ENCODE measurements at places on chromosomes 12 and 14.

GRCh38 chr12:45762185-45763110, 32.9 kb downstream of the ARID2 start:
- no peak for DNase-seq

GRCh38 chr14:102320033-102320660, 601 bp downstream of the ZNF839 start:
- DNase-seq = peak; percentile 49

- DNase-seq = peak; percentile 47
Observed at GRCh38 chr12:42969355-42969754, 379.8 kb upstream of the PRICKLE1 start.

- DNase-seq = no peak
Observed at GRCh38 chr12:68497107-68497506, 113.6 kb upstream of the RAP1B start.

- DNase-seq = no peak
Observed at GRCh38 chr12:25771041-25771440, 187.4 kb upstream of the RASSF8 start.

DNA sequence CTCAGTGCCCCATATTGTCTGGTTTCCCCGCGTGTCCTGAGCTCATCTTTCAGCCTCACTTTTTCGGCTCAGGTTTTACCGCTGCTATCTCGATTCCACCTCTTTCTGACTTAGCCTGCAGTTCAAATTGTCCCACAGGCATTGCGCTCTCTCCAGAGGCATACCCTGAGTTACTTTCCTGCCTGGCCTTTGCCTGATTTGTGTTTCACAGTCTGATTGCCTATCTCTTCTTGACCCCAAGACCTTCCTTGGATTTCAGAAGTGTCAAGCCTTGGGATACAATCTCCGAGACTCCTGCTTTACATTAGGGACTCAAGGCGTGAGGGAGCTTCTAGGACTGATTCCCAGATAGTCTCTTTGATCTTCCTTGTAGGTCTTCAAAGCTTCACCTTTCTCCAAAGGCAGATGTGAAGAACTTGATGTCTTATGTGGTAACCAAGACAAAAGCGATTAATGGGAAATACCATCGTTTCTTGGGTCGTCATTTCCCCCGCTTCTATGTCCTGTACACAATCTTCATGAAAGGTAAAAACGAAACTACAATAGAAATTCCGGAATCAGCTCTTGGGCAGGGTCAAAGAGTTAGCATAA, 629 bp downstream of the LETMD1 start:
- DNase-seq = peak; percentile 38

GRCh38 chr14:30882431-30882830, 8.1 kb downstream of the COCH start:
- no peak for DNase-seq

DNA sequence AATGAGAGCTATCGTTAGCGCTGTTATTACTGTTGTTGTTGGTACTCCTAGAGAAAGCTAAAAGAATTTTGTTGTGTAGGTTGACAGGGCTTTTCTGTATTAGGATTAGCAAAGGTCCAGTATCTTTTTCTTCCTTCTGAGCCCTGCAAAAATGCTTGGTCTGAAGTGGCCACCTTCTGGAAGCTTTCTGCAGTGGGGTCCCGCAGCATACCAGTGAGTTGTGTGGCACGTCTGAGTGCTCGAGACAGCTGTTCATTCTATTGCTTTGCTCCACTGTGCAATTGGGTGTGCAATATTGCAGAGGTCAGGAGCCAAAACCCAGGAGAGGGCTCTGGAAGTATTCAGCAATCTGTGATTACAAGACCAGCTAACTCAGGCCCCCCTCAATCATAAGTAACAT, 57.1 kb downstream of the CCDC60 start:
- no peak for DNase-seq

- DNase-seq = no peak
Observed at GRCh38 chr12:6171409-6172015, 28.7 kb upstream of the CD9 start.

DNA sequence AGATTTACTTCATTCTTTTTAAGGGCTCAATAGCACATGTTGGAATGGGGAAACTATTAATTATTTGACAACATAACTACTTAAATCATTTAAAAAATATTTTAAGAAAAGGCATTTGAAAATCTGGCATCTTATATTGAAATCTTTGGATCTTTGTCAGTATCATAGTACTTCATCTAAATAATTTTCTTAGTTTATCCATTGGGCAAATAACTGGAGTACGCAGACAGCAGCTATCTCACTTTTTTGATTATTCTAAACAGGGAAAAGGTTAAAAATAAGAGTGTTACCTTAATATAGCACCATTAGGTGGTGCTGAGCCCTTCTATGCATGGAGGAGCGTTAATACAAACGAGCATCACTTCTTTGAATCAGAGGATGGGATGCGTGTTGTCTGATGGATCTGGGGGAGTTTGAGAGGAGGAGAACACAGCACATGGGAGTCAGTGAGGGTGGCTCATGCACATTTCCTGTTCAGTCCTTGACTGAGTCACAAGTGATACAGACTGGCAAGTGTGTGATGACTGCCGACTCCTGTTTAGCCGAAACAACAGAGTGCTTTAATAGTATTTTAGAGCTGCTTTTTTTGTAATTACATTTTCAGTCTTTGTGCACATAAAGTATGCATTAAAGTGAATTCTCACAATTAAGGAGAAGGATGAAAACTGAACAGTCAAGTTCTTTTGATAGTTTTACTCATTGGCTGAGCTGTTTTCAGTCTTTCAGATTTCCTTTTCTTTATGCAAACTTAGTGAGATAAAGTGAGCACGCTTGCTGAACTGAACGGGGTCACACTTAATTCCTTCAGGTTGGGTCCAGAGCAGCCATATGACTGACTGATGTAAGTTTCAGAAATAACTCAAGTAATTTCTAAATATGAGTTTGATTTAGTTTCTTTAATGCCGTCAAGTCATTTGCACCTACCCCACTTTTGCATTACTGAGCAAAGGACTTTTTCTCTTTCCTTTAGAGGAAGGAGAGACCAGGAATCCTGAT, 92.7 kb downstream of the DIP2B start:
- no peak for DNase-seq

DNA sequence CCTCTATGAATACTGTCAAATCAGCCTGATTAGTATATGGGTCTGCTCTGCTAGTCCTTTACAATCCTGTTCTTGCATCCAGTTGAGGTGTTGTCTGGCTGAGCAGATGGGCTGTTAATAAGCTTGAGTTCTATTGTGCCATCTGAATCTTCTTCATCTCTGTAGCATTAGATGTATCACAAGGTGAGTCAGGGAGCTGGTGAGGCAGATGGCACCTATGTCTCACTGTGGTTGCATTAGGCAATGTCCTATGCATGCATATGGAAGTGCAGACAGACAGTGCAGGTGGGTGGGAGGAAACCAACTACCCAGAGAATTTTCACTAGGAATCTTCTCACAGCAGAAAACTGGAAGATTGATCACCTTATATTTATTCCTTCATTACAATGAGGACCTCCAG, 165.7 kb upstream of the STXBP6 start:
- no peak for DNase-seq

GRCh38 chr12:55797550-55797949, 20.0 kb downstream of the SARNP start:
- no peak for DNase-seq

DNA sequence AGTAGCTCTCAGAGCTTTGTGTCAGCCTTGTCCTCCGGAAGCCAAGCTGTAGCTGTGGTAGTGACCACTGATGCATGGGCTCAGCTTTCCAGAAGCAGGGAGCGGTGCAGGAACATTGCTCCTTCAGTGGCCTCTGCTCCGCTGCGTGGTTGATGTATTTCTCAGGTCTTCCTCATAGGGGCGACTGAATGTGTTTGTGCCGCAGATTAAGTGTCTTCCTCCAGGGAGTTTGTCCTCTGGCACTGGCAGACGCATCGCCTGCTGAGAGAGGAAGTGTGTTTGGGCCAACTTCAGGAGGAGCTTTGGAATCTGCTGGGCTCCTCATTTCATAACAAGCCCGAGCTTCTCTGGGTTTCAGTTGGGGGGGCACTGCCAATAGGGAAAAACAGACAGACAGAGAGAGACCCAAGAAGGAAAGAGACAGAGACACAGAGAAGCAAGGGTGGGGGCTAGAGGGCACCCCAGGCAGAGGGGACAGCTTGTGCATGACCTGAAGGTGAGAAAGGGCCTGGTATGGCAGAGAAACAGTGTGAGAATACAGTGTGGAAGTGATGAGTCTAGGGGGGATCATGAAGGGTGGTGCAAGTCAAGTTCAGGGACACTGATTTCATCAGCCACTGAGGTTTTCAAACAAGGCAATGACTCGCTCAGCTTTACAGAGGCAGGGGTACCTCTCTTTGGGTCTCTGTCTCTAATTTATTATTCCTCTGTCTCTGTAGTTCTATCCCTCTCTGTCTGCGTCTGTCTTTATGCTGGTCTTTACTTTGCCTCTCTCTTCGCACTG, 69.4 kb upstream of the PRIMA1 start:
- peak; percentile 64 for DNase-seq

- DNase-seq = no peak
Observed at GRCh38 chr12:81206429-81206828, 128.6 kb downstream of the ACSS3 start.

- DNase-seq = no peak
Observed at GRCh38 chr12:11894890-11895289, 175.8 kb upstream of the BCL2L14 start.

DNA sequence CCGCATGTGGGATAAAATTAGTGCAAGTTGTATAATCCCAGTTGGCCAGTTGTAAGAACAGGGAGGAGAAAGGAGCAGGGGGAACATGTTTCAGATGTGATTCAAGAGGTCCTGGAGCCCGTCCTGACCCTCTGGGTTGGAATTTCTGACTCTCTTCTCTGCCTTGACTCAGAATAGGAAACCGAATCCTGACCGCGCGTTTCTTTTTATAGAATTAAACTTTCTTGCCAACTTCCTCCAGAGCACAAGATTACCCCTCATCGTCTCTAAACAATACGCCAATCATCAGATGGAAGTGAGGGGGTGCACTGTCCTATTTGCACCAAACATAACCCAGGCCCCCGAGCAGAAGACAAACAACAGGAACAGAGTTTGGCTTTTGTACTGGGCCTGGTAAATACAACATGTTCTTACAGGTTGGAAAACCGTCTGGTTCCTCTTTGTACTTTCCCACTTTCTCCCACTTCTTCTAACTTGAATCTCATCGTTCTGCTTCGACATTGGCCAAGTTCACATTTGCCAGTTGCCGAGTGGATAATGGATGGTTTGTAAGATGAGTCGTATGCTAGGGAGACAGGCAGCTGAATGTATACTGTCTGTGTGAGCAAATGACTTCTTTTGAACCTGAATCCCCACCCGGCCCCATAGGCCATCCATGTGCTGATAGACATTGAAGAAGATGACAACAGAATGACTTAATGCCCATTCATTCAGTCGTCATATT, 42.6 kb upstream of the MED13L start:
- no peak for DNase-seq

GRCh38 chr12:122981036-122981471, 573 bp downstream of the ARL6IP4 start:
- DNase-seq = peak; percentile 48

DNA sequence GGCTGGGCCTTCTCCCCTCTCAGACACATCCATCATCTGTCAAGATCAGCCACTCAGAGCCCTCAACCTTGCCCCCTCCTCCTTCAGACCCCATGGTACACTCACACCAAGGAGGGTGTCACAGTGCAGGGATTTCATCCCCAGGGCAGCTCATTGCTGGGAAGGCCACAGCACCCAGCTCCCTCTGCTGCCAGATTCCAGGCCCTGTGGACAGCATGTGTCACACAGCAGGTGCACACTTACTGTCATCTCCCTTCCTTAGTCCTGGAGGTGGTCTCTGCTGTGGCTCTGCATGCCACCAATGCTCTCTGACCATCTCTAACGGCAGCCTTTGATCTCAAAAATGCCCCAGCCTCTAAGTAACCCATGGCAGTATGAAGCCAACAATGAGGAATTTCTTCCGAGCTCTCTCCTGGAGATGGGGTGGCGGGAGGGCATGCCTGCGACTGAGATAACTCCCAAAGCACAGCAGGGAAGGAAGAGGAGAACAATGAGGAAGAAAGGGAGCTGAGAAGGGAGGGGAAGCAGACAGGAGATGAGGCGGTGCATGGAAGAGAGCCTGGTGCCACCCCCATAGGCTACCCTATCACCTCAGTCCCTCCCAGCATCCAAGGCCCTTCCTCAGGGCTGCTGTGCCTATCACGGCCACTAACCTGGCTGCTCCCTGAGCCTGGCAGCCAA, 101.0 kb downstream of the SINHCAF start:
- peak; percentile 72 for DNase-seq

DNA sequence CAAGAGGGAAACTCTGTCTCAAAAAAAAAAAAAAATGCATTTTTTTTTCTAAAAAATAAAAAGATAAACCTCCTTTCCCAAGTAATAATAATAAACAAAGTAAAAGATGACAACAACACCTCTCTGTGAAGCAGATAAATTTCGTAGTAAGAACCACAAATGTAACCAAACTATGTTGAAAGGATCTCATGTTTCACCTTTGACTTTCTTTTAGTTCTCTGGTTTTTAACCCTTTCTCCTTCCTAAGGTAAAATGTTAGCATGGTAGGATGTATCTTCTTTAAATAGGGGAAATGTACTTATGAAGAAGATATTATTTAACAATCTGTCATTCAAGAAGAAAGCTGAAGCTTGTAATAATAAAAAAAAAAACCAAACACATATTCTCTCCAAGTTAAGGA, 1.8 kb upstream of the KLHL42 start:
- no peak for DNase-seq

DNA sequence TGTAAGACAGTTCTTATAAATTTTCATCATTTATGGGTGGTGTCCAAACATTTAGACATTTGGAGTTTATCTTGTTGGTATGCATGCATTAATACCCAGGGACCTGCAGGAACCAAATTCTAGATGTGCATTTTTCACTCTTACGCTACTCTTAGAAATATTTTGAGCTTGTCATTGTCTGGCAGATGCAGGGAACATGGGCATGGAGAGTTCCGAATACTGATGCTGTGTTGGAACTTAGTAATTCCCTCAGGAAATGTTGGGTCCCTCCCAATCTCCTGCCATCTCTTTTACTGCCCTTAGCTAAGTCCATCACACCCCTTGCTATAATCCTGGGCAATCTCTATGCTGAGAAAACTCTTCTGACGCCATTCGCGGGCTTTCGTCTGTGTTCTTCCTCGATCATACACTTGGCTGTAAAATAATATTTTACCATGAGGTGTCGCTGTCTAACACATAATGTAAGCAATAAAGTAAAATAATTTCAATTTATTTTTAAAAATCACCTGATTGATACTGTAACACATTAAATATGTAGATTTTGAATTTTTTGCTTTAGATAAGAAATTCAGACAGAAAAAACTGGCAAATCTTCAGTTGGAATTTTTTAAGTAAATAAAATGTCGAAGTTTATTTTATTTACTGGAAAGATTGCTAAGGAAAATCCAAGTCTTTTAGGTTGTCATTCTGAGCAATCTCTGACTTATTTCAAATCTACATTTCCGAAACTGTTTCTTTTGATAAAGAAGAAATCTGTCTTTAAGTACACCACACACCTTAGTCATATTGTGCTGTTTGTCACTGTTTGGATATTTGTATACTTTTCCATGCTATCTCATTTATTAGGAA, 304.1 kb upstream of the SSTR1 start:
- no peak for DNase-seq

All from ELF-1 (cell line).